ENCODE measurements at places on chromosomes 12 and 14.

- no peak for DNase-seq
Measured at GRCh38 chr12:106582641-106583230, at the start of gene RFX4. Gene RFX4 (plus strand): TSS chr12:106583004. CDS start chr12:106583321, 317 bp downstream.

GRCh38 chr12:130031571-130032189 is 127.9 kb upstream of the TMEM132D start:
- DNase-seq: peak; percentile 68

- peak; percentile 67 for DNase-seq
Measured at GRCh38 chr14:104749111-104749649, 3.8 kb upstream of the SIVA1 start.

DNA sequence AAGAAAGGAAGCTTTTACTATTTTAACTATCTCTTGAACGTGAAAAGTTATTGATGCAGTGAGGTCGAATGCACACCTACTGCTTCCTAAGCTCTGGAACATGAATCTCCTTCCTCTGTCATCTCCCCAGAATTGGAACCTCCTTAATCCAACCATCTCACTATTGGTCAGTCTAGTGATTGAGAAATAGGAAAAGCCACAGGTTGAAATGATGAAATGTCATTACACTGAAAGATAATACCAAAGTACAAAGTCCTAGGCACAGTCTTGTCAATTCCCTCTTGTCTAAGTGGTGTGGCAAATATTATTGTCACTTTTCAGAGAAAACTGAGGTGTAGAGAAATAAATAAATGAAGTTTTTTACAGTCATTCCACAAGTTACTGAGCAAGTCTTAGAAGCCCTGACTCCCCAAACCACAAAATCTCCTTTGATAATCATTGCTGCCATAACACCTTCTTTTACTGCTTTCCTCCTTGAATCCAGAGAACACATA is 19.5 kb upstream of the HIGD1C start:
- DNase-seq: no peak

DNA sequence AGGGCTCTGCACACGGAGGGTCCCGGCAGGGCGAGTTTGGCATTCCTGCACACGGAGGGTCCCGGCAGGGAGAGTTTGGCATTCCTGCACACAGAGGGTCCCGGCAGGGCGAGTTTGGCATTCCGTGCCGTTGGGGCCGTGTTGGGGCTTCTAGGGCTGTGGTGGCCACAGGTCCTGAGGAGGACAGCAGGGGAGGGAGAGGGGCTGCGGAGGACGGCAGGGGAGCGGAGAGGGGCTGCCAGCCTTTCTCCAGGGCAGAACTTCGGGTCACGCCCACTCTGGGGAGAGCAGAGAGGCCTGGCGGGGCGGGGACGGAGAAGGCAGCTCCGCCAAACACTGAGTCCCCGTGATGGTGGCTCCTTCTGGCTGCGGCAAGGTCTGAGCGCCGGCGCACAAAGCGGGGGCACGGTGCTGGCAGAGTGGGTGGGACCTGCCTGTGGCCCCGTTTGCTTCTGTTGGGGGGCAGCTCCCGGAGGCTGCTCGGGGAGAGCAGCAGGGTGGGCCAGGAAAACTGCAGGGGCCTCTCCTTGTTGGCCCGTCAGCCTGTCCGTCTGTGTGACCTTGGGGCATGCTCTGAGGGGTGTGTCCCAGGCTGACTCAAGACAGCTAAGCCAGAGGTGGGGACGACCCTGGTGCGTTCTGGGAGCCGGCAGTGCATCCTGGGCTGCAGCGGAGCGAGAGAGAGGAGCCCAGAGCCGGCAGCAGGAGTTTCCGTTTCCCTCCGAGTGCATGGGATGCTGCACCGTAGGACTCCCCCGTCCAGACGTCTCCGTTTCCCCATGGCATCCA is 60.2 kb downstream of the LRCOL1 start:
- peak; percentile 60 for DNase-seq
